ENCODE measurements at places on chromosomes 5 and 9. TPM values are rescaled to one million over a fixed set of nuclear protein-coding genes. Genes with fewer than 3 reads are reported as not detected.

NDST1 gene
- total RNA-seq: 1.8 TPM

PDCD1LG2 gene
- 1.2 TPM for total RNA-seq

C9orf50 gene
- not detected for total RNA-seq

GRCh38 chr5:127976991-127977717 is 106.4 kb upstream of the SLC12A2 start:
- no peak for ATAC-seq
- no peak overlapping the region for H3K27ac ChIP-seq
- no peaks in the 10 kb centered on the region for H3K4me1 ChIP-seq

TNC gene
- total RNA-seq: not detected

DNA sequence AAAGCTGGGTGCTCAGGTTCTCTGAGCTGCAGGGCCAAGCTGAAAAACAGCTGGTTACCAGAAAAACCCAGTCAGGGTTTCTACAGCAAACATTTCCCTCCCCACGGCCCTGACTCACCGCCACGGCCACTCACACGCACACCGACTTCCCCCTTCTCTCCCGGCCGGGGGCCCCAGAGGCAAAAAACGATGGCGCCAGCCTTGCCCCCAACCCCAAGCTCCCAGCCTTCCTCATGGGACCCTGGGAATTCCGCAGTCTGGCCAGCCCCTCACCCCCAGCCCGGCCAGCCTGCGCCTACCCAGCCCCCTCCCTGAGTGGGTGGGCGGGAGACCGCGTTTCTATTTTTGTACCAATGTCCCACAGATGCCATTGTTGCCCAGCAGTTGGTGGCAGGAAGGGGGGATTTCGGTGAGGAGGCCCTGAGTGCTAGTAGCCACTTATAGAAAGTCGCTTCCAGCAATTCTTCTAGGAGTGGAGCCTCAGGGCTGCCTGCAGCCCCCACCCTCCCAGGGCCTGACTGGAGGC is 18.4 kb downstream of the ENG start:
- no peaks in the 10 kb centered on the region for H3K27me3 ChIP-seq
- H3K27ac ChIP-seq: no peak overlapping the region
- ATAC-seq: peak; percentile 62
- no peaks in the 10 kb centered on the region for H3K36me3 ChIP-seq
- no peak overlapping the region for H3K4me3 ChIP-seq
